Activated CD4-positive, alpha-beta T cell treated with anti-CD3 and anti-CD28 coated beads for 24 hours (primary cell): ENCODE measurements at places on chromosomes 3 and 15.

- no peak for DNase-seq
These were observed 61.3 kb downstream of the ATP2B2 start for GRCh38 chr3:10444110-10444429.

- DNase-seq: no peak
These were observed 18.3 kb upstream of the ONECUT1 start for GRCh38 chr15:52808441-52808840.

- DNase-seq: no peak
These were observed 92.7 kb upstream of the TMC3 start for GRCh38 chr15:81466741-81467140.

- no peak for DNase-seq
These were observed 92.1 kb upstream of the PLAAT1 start for GRCh38 chr3:193148688-193149473.

DNA sequence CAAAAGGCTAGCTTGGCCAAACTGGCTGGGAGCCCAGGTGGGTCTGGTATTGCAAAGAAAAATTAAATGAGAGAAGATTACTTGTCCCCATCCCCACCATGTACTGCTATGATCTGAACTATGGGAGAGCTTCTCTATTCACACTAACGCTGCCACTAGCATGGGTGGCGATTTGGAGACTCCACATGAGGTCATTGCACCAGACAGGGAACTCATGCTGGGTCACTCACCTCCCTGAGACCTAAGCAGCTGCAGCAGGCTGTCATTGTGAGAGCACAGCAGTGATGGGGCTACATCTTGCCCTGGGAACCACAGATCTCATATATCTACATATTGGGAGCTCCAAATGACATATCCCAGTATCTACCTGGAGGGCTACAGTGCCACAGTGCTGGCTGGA is 36.3 kb upstream of the NECTIN3 start:
- no peak for DNase-seq

DNA sequence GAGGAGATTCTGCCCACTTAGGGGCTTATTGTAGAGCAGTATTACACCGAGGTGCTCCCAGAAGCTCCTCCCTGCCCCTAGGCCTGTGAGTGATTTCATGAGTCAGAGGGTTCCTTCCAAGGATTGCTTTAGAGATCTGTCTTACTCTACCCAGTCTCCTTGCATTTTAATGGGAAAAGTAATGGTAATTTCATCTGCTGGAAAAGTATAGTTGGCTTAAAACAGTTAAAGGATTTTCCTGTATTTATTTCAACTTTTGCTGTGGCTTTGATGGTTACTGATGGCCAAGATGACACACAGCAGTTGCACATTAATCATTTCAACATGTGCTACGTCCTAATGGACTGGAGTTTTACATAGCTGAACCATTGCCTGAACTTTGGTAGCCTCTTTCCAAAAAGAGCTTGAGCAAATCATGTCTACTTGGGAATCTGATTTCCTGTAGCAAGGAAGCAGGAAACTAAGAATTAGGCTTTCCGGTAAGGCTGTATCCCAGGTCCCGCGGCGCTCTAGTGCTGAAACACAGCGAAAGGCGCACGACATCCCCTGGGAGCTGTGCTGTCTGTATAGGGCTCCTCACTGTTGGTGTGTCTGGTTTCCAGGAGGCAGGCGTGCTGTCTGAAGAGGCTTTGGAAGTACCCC is 9.2 kb upstream of the PGPEP1L start:
- DNase-seq: no peak

DNA sequence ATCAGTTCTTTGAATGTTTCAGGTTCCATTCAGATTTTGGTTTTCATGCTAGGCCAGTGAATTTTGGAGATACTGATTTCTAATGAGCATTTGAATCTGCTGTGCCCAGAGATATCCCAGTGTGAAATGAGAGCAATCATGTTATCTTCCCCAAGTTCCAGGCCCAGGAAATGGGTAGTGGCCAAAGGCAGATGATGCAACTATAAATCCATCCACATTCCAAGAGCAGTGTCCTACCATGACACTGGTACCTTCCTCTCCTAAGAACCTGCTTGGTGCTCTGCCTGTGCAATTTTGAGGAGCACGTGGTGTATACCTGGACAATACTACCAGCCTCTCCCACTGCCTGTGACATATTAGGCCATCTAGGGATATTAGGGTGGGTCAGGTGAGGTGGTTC is 186.8 kb downstream of the SLCO3A1 start:
- no peak for DNase-seq

- no peak for DNase-seq
These were observed 146.1 kb upstream of the CTNNB1 start for GRCh38 chr3:41053220-41053619.

- DNase-seq: no peak
These were observed 290.4 kb upstream of the C2CD4B start for GRCh38 chr15:62455441-62455921.

- no peak for DNase-seq
These were observed 139.9 kb downstream of the TJP1 start for GRCh38 chr15:29682361-29682760.

DNA sequence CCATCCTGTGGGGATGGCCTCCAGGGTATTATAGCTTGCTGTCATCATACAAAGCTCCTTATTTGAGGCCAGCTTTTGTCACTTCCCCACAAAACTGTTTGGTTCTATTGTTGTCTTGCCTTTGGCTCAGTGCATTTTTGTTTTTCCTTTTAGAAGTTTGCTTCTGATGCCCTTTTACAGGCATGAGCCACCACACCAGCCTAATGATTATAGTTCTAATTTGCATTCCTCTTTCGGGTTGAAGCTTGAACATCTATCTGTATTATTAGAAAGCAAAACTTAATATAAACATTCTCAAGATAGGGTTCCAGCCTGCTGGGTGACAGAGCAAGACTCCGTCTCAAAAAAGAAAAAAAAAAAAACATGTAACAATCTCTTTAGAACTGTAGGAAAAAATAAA is 39.8 kb downstream of the SMARCC1 start:
- no peak for DNase-seq

DNA sequence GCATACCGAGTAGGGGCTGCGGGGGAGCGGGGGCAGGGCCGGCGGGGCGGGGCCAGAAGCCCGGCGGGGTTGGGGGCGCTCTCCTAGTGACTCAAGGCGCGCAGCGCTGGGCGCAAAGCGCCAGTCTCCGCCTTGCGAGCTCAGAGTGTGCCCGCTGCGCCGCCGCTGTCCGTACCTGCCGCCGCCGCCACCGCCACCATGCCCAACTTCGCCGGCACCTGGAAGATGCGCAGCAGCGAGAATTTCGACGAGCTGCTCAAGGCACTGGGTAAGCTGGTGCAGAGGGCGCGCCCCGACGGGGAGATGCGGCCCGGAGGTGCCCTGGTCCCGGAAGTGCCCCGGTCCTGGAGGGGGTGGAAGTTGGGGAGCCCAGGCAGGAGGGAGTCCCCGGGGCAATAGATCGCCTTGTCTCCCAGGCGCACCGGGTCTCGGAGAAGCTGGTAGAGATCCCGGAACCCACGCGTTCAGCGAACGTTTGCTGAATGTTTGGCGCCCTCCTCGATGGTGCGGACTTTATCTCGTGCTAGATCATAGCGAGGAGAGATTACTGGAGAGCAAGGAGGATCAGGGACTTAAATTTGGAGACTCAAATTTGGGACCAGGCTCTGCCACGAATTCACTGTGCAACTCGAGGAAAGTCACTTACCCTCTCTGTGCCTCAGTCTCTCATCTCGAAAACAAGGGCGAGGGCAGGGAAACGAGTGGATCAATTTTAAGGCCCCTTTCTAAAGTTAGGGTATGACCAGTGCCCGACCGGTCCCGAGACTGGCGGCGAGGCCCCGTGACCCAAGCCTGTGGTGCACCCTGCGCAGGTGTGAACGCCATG is at the start of gene CRABP1:
Gene CRABP1, plus strand, starts transcription at position 123 of the 826 bp plus-strand sequence. Its CDS starts 76 bp downstream, at position 199.
- no peak for DNase-seq

DNA sequence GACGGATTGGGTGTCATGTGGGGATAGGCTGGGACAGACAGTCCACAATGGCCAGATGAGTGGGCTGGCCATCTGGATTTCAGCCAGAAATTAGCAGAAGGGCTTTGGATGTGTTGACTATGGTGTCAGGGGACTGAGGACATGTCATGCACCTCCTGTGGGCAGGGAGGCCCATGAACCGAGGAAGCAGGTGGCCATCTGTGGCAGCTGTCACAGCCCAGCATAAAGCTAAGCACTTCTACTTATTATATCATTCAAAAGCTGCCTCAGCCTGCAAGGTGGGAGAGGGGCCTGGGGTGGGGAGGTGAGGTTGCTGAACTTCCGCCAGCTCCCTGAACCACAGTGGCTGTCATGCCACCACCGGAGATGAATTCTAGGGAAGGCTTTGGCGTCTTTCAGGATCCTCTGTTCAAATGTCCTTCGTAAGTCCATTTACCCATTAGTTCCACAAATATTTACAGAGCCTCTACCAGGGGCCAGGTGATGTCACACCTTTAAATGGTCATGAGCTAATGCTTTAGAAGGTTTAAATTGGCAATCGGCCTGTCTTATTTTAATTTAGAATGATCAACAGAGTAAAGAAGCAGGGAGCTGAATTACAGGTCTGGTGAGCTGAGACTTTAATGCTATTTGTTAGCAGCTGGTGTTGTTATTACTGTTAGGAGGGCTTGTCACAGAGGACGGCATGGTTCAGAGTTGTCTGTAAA is 23.6 kb upstream of the CAV3 start:
- DNase-seq: no peak

DNA sequence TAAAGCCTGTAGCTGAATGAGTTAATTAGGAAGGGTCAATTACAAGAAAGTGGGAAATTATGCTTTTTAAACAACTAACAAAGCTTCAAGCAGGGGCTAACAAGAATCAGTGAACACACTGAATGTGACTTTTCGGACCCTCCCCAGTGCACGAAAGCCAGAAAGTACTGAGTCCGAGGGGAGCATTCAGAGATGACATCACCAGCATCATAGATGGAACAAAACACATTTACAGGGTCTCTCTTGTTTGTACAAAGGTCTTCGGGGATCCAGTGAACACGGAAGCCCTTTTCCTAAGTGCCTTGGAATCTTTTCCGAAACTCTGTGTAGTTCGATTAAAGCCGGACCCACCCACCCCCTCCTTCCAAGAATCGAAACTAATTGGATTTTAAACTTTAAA is 829 bp downstream of the DCP1A start:
- DNase-seq: no peak

DNA sequence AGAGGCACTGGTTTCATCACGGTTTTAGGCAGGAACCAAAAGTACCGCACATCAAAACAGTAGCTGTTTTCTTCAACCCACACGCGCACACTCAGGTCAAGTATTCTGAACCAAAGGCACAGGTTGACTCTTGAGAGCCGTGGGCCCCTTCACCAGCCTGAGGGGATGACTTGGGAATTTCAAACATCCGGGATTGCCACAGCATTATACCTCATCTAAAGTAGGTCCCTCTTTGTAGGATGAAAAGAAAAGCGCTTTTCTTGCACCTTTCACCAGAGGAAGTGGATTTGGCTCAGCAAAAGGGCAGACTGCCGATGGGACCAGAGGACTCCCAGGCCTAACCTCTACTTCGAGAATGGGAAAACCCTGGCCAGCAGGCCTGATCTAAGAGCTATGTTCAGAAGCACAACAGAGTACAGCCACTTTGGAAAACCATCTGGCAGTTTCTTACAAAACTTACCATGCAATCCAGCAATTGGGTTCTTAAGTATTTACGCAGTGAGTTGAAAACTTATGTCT is 88.2 kb upstream of the PROK2 start:
- DNase-seq: peak; percentile 4

- DNase-seq: no peak
These were observed 74.0 kb downstream of the OXNAD1 start for GRCh38 chr3:16338999-16339398.

DNA sequence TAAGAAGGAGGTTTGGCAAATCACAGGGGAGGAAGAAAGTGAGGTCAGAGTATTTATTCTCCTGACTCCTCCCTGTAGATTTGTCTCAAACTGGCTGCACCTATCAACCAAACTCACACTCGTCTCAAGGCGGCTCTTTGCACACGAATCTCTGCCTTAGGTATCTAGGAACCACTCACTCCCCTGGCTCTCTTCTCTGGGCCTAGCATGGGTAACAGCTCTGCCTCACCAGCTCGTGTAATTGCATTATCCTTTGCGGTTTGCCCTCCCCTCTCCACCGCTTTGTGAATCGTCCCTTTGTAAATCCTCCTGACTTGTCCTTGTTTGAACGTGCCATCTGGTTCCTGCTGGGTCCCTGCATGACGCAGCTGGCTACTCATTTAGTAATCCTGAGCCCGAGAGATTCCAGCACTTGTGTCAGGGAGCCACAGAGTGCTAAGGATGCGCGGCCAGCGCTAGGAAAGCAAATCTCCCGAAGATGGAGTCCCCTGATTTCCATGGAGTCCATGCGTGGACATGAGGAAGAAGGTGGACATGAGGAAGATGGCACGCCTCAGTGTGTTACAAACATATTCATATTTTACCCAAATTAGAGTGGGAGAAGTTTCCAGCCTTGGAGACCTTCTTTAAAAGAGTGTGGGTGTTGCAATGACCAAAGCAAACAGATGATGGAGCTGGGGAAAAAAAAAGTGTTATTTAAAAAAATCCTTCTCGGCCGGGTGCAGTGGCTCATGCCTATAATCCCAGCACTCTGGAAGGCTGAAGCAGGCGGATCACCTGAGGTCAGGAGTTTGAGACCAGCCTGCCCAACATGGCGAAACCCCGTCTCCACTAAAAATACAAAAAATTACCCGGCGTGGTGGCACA is 26.7 kb downstream of the NRROS start:
- DNase-seq: no peak

- no peak for DNase-seq
These were observed 287.3 kb upstream of the MME start for GRCh38 chr3:154792828-154793227.

GRCh38 chr3:100548053-100548452 is 55.6 kb downstream of the TMEM45A start:
- DNase-seq: no peak

DNA sequence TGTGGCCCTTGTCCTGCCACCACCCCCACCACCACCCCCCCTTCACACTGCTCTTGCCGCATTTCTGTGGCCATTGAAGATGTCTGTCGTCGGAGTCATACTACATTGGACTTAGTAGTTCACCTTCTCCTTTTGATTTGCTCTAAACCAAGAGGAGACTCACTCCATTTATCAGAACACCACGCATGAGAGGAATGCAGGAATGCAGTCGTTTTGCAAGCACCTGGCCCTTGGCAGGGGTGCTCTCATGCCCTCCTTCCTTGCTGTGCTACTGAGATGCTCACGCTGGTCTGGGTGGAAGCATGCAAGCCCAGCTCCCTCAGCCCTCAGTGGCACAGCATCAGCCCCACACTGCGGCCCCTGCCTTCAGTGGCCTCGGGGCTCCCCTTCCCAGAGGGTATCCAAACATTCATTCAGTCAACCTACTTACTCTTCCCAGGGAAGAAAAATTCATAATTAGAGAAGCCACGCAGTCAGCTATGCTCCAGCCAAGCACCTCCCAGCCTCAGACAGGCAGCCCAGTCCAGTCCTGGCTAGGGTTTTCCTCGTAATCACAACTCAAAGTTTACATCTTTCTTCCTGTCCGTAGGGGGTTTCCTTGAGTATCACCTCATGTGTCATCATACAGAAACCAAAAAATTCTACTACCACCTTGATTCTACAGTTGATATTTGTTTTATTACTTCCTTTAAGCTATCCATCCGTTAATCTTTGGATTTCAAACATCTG is 520.0 kb downstream of the GABRG3 start:
- DNase-seq: no peak

GRCh38 chr15:91967935-91968606 is 114.6 kb downstream of the SLCO3A1 start:
- DNase-seq: no peak

- DNase-seq: no peak
These were observed 57.2 kb downstream of the IL16 start for GRCh38 chr15:81253846-81254245.
